Stimulated activated CD8-positive, alpha-beta memory T cell treated with anti-CD3 and anti-CD28 coated beads, Interleukin-15, amount 100 ng/mL, for 1 hour (primary cell): ENCODE measurements at places on chromosomes 4 and X.

GRCh38 chr4:140152751-140153418 is 1.1 kb downstream of the MAML3 start:
- DNase-seq: no peak

DNA sequence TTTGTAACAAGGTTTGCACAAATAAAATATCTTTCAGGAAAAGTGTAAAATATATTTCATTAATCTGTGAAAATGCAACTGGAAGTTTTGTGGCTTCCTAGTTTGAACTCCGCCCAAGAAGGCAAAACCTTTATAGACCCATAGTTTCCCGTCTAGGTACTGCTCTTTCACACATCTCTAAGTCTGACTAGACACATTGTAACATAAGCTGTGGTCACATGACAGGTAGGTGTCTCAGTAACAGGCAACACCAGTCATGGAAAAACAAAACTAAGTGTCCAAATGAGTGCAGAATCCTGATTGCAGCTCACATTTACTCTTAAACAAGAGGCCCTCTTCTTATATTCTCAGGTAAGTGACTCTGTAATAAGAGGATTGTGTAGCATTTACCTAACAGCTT is 55.6 kb downstream of the SNCA start:
- no peak for DNase-seq

GRCh38 chrX:14357314-14357713 is 172.0 kb upstream of the GLRA2 start:
- no peak for DNase-seq

DNA sequence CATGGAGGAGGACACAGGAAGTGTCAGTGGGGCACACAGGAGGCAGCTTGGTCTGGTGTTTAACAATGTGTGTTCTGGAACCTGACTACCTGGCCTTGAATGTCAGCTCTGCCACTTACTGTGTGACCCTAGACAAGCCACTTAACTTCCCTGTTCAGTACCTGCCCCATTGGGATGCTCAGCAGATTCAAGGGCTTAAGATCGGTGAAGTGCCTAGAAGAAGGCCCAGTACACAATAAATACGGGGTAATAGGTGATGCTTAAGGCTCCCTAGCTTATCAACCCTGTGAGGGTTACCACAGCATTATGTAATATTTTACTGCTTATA is 1.6 kb upstream of the CHIC2 start:
- DNase-seq: no peak

GRCh38 chr4:34720571-34720970 is 1523.7 kb downstream of the ARAP2 start:
- no peak for DNase-seq

DNA sequence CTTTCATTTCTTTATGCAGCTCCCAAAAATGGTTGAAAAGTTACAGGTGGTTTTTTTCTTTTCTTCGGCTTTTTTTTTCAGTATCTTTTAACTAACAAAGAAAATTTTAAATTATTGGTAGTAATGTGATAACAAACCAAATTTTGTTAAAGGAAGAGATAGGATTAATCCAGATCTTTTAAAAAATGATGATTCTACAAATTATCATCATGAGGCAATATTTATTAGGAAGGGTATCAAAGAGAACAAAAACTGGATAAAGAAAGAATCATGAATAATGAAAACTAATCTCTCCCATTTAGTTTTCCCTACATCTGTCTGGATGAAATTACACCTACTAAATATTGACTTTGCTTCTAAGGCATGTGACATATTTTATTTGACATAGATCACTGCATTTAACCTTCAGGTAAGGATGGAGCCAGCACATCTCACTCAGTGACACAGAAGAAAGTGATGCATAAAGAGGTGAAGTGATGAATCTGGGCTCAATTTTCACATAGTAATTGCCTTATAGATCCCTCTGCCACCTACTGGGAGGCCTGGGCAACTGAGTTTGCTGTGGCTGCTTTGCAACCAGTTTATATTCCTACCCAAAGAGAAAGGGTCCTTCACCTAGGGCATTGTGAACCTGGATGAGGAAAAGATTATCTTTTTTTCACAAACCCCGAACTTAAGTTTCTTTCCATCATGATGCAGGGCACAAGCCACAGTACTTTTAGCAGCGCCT is 155.6 kb downstream of the HNRNPD start:
- no peak for DNase-seq

DNA sequence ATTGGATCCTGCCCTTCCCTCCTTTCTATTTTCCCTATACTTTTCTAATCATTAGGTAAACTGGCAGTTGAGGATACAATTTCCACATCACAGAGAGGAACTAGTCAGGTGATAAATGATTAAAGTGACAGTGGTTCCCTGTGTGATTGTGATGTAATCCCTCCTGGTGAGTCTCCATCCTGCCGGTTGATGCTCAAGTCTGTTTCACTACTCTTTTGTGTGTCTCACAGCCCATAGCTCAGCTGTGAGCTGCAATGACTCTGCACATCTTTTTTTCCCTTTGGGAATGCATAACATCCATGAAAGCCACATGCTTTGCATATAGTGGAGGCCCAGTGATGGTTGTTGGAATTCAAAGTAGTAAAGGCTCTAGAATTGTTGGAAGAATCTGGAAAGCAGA is 60.4 kb downstream of the CCNI start:
- no peak for DNase-seq

GRCh38 chr4:29002151-29002550 is 1718.0 kb upstream of the PCDH7 start:
- no peak for DNase-seq

GRCh38 chrX:41381685-41382084 is 47.7 kb downstream of the DDX3X start:
- DNase-seq: no peak

DNA sequence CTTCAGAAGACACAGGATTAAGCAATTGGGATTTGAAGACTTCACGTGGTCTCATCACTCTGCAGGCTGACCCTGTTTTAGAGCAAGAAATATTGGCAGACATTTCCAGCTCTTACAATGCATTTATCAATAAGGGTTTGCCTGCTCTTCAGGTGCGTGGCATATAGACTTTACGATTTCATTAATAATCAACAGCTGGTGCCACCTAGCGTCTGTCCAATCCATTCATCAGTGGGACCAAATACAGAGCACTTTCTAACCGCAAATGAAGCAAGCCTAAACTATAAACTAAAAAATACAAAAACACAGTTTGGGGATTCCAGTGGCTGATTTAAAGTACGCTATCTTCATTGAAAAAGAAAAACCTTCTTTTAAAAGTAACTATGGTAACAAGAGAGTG is 125.4 kb upstream of the DMD start:
- no peak for DNase-seq

DNA sequence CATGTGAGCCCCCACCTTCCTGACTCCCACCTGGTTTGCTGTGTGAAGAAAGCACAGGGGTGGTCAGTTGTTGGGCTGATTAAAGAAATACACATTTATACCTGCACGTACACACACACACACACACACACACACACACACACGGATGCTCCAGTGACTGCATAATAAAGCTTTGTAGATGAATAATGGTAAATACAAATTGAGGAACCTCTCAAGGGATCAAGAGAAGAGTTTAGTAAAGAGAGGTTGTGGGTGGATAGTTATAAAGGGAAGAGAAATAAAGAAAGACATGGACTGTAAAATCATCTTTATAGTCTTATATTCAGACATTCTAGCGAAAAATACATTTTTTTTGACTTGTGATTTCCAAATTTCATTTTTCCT is 144.1 kb downstream of the MGST2 start:
- DNase-seq: no peak

DNA sequence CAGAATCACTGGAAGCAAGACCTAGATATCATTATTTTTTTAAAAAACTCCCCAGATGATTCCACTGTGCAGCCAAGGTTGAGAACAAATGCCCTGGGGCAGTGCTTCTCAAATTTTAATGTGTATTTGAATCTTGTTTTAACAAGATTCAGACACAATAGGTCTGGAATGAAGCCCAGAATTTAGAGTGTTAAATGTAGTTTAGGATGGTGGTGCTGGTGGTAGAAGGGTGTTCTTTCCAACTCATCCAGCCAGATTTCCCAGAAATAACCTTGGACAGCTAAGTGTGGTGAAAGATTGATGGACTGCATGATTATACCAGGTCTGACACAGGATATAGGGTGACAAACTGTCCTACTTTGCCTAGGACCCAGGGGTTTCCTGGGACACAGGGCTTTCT is 120.1 kb upstream of the MED14 start:
- no peak for DNase-seq
